ENCODE measurements at places on chromosomes 3 and 15. TPM values are rescaled to one million over a fixed set of nuclear protein-coding genes. Genes with fewer than 3 reads are reported as not detected.

Gene DAZL
- total RNA-seq: not detected

Gene ABHD14A
- 58.2 TPM for total RNA-seq

Gene MDFIC2
- not detected for total RNA-seq

Gene RARB
- not detected for total RNA-seq

Gene RAB7A
- 47.8 TPM for total RNA-seq

Gene PLSCR4
- not detected for total RNA-seq

Gene BOC
- total RNA-seq: 0.47 TPM

Gene GOLGA6A
- total RNA-seq: not detected

Gene CCR3
- total RNA-seq: not detected

Gene TRH
- not detected for total RNA-seq

Gene TWF2
- 42.0 TPM for total RNA-seq

Gene HESX1
- total RNA-seq: 3.4 TPM

Gene GPR149
- total RNA-seq: not detected

Gene CNTN6
- total RNA-seq: not detected

All from Karpas-422 (cell line).